ENCODE measurements at places on chromosomes 5 and 9.
A peak's percentile ranks its signal among the peaks of the same experiment; 100 is the strongest.

- no peak overlapping the region for H3K4me3 ChIP-seq
- H3K36me3 ChIP-seq, result no peaks in the 10 kb centered on the region
- H3K27ac ChIP-seq, result no peak overlapping the region
- no peaks in the 10 kb centered on the region for H3K27me3 ChIP-seq
- DNase-seq, result no peak
Observed at GRCh38 chr9:71004196-71004595, 117.2 kb downstream of the TRPM3 start.

- no peaks in the 10 kb centered on the region for H3K36me3 ChIP-seq
- H3K4me1 ChIP-seq, result no peaks in the 10 kb centered on the region
- H3K27ac ChIP-seq, result no peak overlapping the region
- H3K4me3 ChIP-seq, result no peak overlapping the region
- no peaks in the 10 kb centered on the region for H3K27me3 ChIP-seq
Observed at GRCh38 chr9:106934442-106935238, 71.7 kb downstream of the ZNF462 start.

- no peak for DNase-seq
- no peaks in the 10 kb centered on the region for H3K4me1 ChIP-seq
Observed at GRCh38 chr9:27943501-27943900, 370.2 kb upstream of the C9orf72 start.

DNA sequence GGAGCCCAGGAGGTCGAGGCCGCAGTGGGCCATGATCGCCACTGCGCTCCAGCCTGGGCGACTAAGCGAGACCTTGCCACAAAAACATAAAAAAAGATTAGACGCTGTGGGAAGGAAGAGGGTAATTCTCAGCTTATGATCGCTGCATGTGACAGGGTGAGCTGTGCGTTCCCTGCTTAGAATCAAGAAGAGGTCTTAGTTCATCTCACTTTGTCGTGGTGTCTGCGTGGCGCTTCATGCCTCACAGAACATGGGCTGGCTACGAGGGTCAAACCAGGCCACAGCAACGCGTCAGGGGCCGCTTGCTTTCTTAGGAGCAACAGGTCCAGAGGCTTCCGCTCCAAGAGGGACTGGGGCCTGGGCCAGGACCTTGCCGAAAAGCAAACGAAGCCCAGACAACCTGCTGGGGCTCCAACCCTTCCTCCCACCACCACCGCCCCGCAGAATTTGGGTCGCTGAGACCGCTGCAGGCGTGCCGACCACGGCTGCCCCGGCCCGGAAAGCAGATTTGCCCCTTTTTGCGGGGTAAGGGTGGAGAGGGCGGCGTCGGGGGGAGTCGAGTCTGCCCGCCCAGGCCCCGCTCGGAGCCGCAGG, 10.0 kb upstream of the GRIN1 start:
- H3K4me3 ChIP-seq, result peak overlapping the region; percentile 96
- peaks cover 24% of the 10 kb centered on the region for H3K4me1 ChIP-seq
- H3K36me3 ChIP-seq, result no peaks in the 10 kb centered on the region
- no peaks in the 10 kb centered on the region for H3K27me3 ChIP-seq

GRCh38 chr5:144433140-144433822, 262.6 kb downstream of the KCTD16 start:
- no peak overlapping the region for H3K27ac ChIP-seq
- no peak overlapping the region for H3K4me3 ChIP-seq
- no peaks in the 10 kb centered on the region for H3K4me1 ChIP-seq
- no peaks in the 10 kb centered on the region for H3K36me3 ChIP-seq
- no peaks in the 10 kb centered on the region for H3K27me3 ChIP-seq
- DNase-seq, result no peak

GRCh38 chr5:167063788-167064187, 1227.7 kb upstream of the WWC1 start:
- no peak overlapping the region for H3K4me3 ChIP-seq
- no peaks in the 10 kb centered on the region for H3K36me3 ChIP-seq
- DNase-seq, result no peak
- H3K4me1 ChIP-seq, result no peaks in the 10 kb centered on the region
- H3K27ac ChIP-seq, result no peak overlapping the region

DNA sequence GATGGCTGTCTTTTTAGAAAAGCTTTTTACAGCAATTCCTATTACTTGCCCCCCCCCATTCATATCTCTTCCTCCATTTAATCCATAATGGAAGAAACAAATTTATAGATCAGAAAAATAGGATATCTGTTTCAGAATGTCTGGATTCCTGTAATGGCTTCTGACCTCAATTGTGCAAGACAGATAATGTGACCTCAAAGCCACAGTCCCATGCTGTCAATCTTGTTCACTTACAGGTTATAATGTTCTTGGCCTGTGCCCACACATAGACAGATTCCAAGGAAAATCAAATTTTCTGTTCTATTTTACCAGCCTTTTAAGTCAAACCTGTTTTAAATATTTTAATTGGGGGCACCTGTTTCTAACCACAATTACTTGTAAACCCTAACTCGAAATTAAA, 143.4 kb downstream of the ENTREP1 start:
- no peak overlapping the region for H3K4me3 ChIP-seq
- H3K27ac ChIP-seq, result no peak overlapping the region
- H3K4me1 ChIP-seq, result no peaks in the 10 kb centered on the region
- DNase-seq, result no peak
- H3K36me3 ChIP-seq, result no peaks in the 10 kb centered on the region
- H3K27me3 ChIP-seq, result no peaks in the 10 kb centered on the region

DNA sequence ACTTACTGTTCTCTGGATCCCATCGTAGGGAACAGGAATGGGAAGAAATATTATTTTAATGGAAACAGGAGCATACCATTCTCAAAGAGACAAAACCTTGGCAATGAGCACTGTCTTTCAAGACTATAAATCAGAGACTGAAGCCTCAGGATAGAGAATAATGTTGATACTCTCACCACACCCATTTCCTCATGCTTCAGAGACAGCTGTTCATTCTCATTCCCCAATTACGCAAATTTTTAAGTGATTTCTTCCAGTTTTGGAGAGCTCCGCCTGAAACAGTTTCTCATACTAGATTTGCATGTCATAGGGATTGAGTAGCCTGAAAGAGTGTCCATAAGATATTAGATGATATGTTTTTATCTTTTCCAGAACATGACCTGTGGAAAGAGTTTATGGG, 290.5 kb upstream of the RASA1 start:
- H3K27ac ChIP-seq, result no peak overlapping the region
- no peak overlapping the region for H3K4me3 ChIP-seq
- H3K4me1 ChIP-seq, result no peaks in the 10 kb centered on the region
- no peak for DNase-seq
- H3K36me3 ChIP-seq, result no peaks in the 10 kb centered on the region

- H3K4me3 ChIP-seq, result no peak overlapping the region
- H3K4me1 ChIP-seq, result peaks cover 27% of the 10 kb centered on the region
- no peaks in the 10 kb centered on the region for H3K27me3 ChIP-seq
- DNase-seq, result no peak
- no peak overlapping the region for H3K27ac ChIP-seq
Observed at GRCh38 chr5:36535859-36536615, 70.4 kb upstream of the SLC1A3 start.

- DNase-seq, result no peak
- H3K27me3 ChIP-seq, result no peaks in the 10 kb centered on the region
- H3K36me3 ChIP-seq, result no peaks in the 10 kb centered on the region
Observed at GRCh38 chr5:59596586-59597350, 296.8 kb downstream of the PDE4D start.

DNA sequence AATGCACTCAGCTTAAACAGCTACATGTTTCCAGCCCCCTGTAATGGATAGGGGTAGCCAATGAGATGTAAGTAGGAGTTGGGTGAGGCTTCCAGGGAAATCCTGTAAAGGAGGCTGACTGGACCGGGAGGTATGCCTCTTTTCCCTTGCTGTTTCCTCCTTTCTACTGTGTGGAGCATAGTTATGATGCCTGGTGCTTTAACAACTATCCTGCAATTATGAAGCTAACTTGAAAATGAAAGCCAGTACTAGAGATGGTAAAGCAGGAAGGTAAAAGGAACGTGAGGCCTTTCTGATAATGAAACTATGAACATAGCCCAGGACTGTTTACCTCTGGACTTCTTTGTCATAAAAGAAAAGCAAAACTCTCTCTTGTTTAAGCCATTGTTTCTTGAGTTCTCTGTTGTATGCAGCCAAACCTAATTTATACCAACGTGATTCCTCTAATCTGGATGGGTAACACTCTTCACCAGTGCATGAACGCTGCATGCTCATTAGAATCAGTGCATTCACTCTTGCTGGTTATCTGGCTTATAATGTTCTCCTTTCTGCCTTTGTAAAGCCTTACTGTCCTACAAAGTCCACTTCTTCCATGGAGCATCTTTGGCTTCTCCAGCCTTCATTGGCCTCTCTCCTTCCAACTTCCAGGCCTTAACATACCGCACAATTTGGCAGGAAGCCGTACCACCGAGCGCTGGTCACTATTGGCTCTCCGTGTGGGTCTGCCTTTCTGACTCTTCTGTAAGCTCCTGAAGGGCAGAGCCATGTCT, 8.3 kb upstream of the ARHGEF28 start:
- no peaks in the 10 kb centered on the region for H3K27me3 ChIP-seq
- no peak for DNase-seq
- H3K36me3 ChIP-seq, result no peaks in the 10 kb centered on the region
- no peak overlapping the region for H3K27ac ChIP-seq
- no peak overlapping the region for H3K4me3 ChIP-seq

DNA sequence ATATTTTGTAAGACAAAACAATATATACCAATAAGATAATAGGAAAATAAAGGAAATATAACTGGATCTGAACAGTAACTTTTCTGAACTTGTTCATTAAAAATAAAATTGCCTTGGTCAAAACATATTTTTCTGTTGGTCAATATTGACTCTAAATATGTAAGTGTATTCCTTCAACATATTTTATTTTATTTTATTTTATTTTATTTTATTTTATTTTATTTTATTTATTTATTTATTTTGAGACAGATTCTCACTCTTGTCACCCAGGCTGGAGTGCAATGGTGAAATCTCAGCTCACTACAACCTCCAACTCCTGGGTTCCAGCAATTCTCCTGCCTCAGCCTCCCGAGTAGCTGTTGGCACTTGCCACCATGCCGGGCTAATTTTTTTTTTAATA, 571.0 kb downstream of the NR2F1-AS1 start:
- H3K27ac ChIP-seq, result no peak overlapping the region
- no peaks in the 10 kb centered on the region for H3K36me3 ChIP-seq
- H3K4me3 ChIP-seq, result no peak overlapping the region
- no peaks in the 10 kb centered on the region for H3K4me1 ChIP-seq
- DNase-seq, result no peak
- no peaks in the 10 kb centered on the region for H3K27me3 ChIP-seq

GRCh38 chr5:180898621-180899246, at the start of gene BTNL8:
Gene BTNL8, plus strand, starts transcription at chr5:180899159. Its CDS starts 152 bp downstream, at chr5:180899311.
- no peak within 1 kb of the TSS for H3K4me3 ChIP-seq
- no peaks in the 10 kb centered on the region for H3K36me3 ChIP-seq
- no peaks in the 10 kb centered on the region for H3K27me3 ChIP-seq
- H3K27ac ChIP-seq, result peak within 1 kb of the TSS; percentile 65
- DNase-seq, result no peak

GRCh38 chr9:137255448-137256114, 454 bp downstream of the NELFB start:
- no peak for DNase-seq
- peaks cover 4% of the 10 kb centered on the region for H3K36me3 ChIP-seq
- H3K4me1 ChIP-seq, result peaks cover 23% of the 10 kb centered on the region
- peak overlapping the region; percentile 100 for H3K4me3 ChIP-seq
- H3K27ac ChIP-seq, result peak overlapping the region; percentile 95
- no peaks in the 10 kb centered on the region for H3K27me3 ChIP-seq

GRCh38 chr5:69415584-69415958, 655 bp downstream of the MARVELD2 start:
- no peak for DNase-seq
- no peaks in the 10 kb centered on the region for H3K27me3 ChIP-seq
- peak overlapping the region; percentile 86 for H3K27ac ChIP-seq

DNA sequence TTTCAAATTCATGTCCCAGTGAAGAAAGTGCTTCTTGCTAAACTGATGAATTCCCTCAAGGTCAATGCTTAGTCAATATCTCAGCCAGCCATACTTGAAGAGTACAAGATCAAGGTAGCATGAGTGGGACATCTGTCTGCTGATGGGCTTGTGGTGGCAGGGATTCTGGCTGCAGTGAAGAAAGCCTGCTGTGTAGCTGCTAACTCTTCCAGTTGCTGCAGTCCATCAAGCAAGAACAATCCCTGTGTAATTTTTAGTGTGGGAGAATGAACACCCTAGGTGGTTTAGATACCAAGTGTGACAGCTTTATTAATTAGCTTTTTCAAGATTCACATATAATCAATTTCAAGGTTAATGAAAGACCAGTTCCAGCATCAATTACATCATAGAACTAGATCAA, 443.9 kb downstream of the TAF11L14 start:
- no peak overlapping the region for H3K27ac ChIP-seq
- H3K36me3 ChIP-seq, result no peaks in the 10 kb centered on the region
- H3K4me1 ChIP-seq, result no peaks in the 10 kb centered on the region
- no peak overlapping the region for H3K4me3 ChIP-seq

- no peak overlapping the region for H3K27ac ChIP-seq
- no peak for DNase-seq
- H3K27me3 ChIP-seq, result no peaks in the 10 kb centered on the region
- H3K4me1 ChIP-seq, result no peaks in the 10 kb centered on the region
Observed at GRCh38 chr5:66869347-66869746, 273.2 kb downstream of the MAST4 start.

- no peak overlapping the region for H3K27ac ChIP-seq
- H3K4me3 ChIP-seq, result no peak overlapping the region
- no peak for DNase-seq
- no peaks in the 10 kb centered on the region for H3K27me3 ChIP-seq
- H3K36me3 ChIP-seq, result no peaks in the 10 kb centered on the region
- no peaks in the 10 kb centered on the region for H3K4me1 ChIP-seq
Observed at GRCh38 chr9:5089737-5090136, 95.7 kb downstream of the INSL6 start.

- no peaks in the 10 kb centered on the region for H3K4me1 ChIP-seq
- H3K27ac ChIP-seq, result no peak overlapping the region
- H3K27me3 ChIP-seq, result no peaks in the 10 kb centered on the region
- no peak overlapping the region for H3K4me3 ChIP-seq
- no peaks in the 10 kb centered on the region for H3K36me3 ChIP-seq
Observed at GRCh38 chr9:97954550-97954989, 16.6 kb upstream of the HEMGN start.

GRCh38 chr5:82341325-82341724, 63.2 kb upstream of the RPS23 start:
- H3K27ac ChIP-seq, result no peak overlapping the region
- H3K4me1 ChIP-seq, result no peaks in the 10 kb centered on the region
- H3K4me3 ChIP-seq, result no peak overlapping the region
- no peak for DNase-seq
- H3K27me3 ChIP-seq, result no peaks in the 10 kb centered on the region

- H3K27me3 ChIP-seq, result no peaks in the 10 kb centered on the region
- no peaks in the 10 kb centered on the region for H3K36me3 ChIP-seq
- H3K4me3 ChIP-seq, result no peak overlapping the region
Observed at GRCh38 chr9:129604056-129604765, 16.7 kb downstream of the C9orf50 start.

DNA sequence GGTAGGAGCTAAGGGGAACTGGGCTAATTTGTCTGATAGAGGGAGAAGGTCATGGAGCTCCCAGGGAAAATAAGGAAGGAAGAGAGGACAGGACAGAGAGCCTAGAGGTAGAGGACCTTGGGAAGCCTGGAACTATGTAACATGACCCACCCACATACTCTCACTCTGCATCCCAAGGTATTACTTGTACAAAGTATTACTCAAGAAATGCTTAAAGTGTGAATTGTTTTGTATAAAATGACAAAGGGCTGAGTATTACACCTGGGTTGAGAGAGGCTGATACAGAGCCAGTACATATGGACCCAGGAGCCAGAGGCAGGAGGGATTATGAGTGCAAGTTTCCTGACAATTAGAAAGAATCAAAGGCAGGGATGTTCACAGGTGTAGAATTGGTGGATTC, 80.5 kb upstream of the ANKRD55 start:
- H3K4me1 ChIP-seq, result no peaks in the 10 kb centered on the region
- no peak overlapping the region for H3K4me3 ChIP-seq
- no peaks in the 10 kb centered on the region for H3K36me3 ChIP-seq
- no peak for DNase-seq
- H3K27ac ChIP-seq, result no peak overlapping the region

All from esophagus squamous epithelium (tissue), 5 donors.